Spleen (tissue), 13 donors: ENCODE measurements at places on chromosomes 12 and 14. TPM values are rescaled to one million over a fixed set of nuclear protein-coding genes. Genes with fewer than 3 reads are reported as not detected.

The ADCY6 gene
- 19.8 TPM for total RNA-seq

The KRT73 gene
- 1.1 TPM for total RNA-seq

The MMP14 gene
- total RNA-seq: 57.6 TPM

The SYNE2 gene
- total RNA-seq: 150 TPM

The ACOT4 gene
- 1.1 TPM for total RNA-seq

The ARHGEF40 gene
- total RNA-seq: 86.8 TPM

The SLC4A8 gene
- total RNA-seq: 5.7 TPM

The POTEG gene
- not detected for total RNA-seq

GRCh38 chr12:111201036-111201435, 167.9 kb downstream of the PHETA1 start:
- DNase-seq: no peak

DNA sequence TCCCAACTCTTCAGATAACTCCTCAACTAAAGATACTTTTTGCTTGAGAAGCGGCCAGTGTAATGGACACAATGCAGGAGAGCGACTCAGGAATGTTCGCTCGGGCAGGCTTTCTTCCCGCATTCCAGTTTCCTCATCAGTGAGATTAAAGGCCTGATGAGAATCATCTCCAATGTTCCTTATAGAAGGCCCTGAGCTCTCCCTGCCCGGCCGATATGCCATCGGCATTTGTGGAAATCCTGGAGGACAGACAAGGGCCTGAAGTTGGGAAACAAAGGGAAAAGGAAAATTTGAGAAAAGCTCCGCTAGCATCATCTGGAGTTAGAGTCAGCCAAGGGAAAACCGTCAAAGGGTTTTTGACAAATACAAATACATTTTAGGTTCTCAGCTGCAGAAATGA, 38.0 kb upstream of the FOXN3 start:
- no peak for DNase-seq

DNA sequence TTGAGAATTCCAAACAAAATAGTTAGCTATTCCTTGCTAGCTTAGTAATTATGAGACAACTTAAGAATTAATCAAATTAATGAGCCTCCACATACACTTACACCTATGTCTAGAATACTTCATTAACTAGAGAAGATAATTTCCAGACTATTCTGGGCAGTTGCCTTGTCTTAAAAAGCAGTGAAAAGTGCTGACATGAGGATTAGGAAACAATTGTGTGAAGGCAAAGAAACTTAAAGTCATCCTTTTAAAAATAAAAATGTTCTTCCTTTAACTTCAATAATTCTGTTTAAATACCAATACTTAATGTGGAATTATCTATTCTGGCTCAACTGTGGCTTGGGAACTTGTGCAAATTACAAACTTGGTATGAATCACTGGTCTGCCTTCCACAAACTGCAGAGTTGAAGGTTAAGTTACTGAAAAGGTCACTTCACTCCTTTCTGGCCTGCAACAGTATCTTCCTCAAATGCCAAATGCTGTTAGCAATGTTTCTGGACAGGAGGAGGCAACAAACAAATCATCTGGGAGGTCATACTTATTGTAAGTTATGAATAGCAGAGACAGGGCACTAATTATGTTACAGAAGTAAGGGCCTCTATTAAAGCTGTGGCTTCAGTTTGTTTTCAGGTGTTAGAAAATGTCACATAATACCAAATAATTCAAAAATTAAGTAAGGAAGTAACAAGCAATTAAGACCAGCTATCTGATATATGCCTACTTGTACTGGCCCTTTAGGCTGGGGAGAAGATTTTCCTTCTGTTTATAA, 19.2 kb downstream of the PPTC7 start:
- no peak for DNase-seq

- no peak for DNase-seq
These were observed 10.0 kb downstream of the KNTC1 start for GRCh38 chr12:122537021-122537420.

GRCh38 chr12:128055567-128055966, 211.4 kb upstream of the TMEM132C start:
- DNase-seq: no peak

GRCh38 chr12:111034083-111034885, 113.9 kb upstream of the MYL2 start:
- peak; percentile 45 for DNase-seq

DNA sequence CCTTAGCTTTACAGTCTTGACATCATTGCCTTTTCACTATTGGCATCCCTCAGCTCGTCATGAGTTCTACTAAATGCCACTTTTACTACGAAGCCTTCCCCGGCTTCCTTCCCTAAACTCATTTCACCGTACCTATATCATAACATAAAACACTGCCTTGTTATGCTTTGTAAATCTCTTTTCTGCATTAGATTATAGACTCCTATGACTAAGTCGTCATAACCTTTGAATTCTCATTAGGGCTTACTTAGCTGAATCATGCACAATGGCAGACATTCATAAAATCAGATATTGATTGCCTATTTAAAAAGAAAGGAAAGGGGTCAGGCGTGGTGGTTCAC, 21.0 kb downstream of the BTG1 start:
- no peak for DNase-seq

GRCh38 chr12:93108985-93109384, 179.9 kb upstream of the EEA1 start:
- no peak for DNase-seq

- no peak for DNase-seq
These were observed 74.3 kb downstream of the SUSD6 start for GRCh38 chr14:69685716-69686115.

- DNase-seq: no peak
These were observed 484.8 kb downstream of the EGLN3 start for GRCh38 chr14:33465846-33466700.

- DNase-seq: no peak
These were observed 51.0 kb downstream of the NINJ2 start for GRCh38 chr12:612293-612692.

DNA sequence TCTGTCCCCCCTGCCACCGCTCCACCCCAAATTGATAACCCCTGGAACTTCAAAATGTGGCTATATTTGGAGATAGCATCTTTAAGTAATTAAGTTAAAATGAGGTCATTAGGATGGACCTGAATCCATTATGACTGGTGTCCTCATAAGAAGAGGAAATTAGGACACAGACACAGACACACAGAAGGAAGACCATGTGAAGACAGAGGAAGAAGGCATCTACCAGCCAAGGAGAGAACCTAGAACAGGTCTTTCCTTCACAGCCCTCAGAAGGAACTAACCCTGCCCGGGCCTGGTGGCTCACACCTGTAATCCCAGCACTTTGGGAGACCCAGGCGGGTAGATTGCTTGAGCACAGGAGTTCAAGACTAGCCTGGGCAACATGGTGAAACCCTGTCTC, 3.6 kb upstream of the HRK start:
- DNase-seq: peak; percentile 23

GRCh38 chr12:26633591-26634210, 199.3 kb downstream of the ITPR2 start:
- DNase-seq: no peak

- DNase-seq: no peak
These were observed 2.7 kb downstream of the TTC6 start for GRCh38 chr14:37597914-37598746.

GRCh38 chr12:30905463-30906009, 21.0 kb upstream of the TSPAN11 start:
- DNase-seq: no peak

DNA sequence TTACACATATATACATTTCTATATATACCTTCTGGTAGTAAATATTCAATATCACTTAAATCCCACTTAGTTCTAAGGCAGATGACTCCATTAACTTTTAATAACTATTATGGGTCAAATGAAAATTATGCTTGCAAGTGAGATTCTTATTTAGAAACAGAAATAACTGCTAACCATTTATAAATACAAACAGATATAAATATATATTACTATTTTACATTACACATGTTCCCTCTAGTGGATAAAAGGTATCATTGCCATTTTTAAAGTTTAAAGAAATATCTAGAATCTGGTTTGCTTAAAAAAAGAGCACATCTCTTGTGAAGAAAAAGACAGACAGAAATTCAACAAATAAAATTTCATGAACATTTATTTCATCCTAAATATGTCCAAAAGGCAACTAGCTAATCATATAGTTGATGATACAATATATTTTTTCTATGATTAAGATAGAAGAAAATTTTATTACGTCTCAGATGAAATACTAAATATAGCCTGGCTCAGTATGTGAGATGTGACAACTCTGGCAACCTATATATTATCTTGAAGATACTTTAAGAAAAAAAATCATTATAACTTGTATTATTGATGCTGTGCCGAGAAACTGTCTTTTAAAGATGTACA, 11.7 kb upstream of the RAD51AP1 start:
- DNase-seq: no peak
